ENCODE measurements at places on chromosomes 3 and 15. TPM values are rescaled to one million over a fixed set of nuclear protein-coding genes. Genes with fewer than 3 reads are reported as not detected.

Gene RAB8B
- 145 TPM for total RNA-seq

Gene GOLGA8R
- total RNA-seq, result 2.5 TPM

Gene TBL1XR1
- 64.8 TPM for total RNA-seq

Gene CADPS
- not detected for total RNA-seq

Gene MME
- 0.86 TPM for total RNA-seq

Gene RARB
- not detected for total RNA-seq

Gene SLC35G2
- total RNA-seq, result 0.24 TPM

Gene CNTN4
- total RNA-seq, result not detected

Gene CTXND1
- total RNA-seq, result not detected

Gene PTX3
- total RNA-seq, result not detected

Gene ILDR1
- not detected for total RNA-seq

Gene C2CD4B
- total RNA-seq, result not detected

Gene ALCAM
- total RNA-seq, result 2.9 TPM

Gene ATP13A5
- total RNA-seq, result not detected

Gene IL12A
- total RNA-seq, result 2.3 TPM

Gene CCR1
- total RNA-seq, result 1.2 TPM

Gene STAC
- not detected for total RNA-seq

Gene REC114
- not detected for total RNA-seq

Gene CACNA2D2
- 7.2 TPM for total RNA-seq

Gene C3orf85
- not detected for total RNA-seq

Gene CCR3
- total RNA-seq, result not detected

Gene CADM2
- 0.33 TPM for total RNA-seq

Gene SYNPR
- not detected for total RNA-seq

Gene FAM81A
- not detected for total RNA-seq

Gene ADPRH
- total RNA-seq, result 0.42 TPM

Gene DNAH12
- 0.08 TPM for total RNA-seq

Gene CDC25A
- not detected for total RNA-seq

Gene AQP9
- total RNA-seq, result not detected

Gene LACTB
- total RNA-seq, result 8.8 TPM

Gene ZCWPW2
- not detected for total RNA-seq

Gene CTXN2
- not detected for total RNA-seq

Gene ISLR2
- not detected for total RNA-seq

All from CD8-positive, alpha-beta T cell (primary cell).